Suppressor macrophage treated with lipopolysaccharide for 1 hour (primary cell): ENCODE measurements at places on chromosomes 3 and 15.

DNA sequence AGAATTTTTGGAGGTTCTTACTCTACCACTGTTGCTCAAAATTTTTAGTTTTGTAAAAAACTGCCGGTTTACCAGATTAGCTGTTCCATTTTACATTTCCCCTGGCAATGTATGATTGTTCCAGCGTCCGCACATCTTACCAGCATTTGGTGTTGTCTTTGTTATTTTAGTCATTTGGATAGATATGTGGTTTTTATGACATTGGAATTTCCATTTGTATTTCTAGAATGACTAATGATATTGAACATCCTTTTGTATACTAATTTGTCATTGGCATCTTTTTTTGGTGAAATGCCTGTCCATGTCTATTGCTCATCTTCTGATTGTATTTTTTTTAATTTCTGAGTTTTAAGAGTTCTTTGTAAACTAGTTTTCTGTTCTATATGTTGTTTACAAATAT, 28.5 kb downstream of the LRRC28 start:
- DNase-seq, result peak; percentile 34

DNA sequence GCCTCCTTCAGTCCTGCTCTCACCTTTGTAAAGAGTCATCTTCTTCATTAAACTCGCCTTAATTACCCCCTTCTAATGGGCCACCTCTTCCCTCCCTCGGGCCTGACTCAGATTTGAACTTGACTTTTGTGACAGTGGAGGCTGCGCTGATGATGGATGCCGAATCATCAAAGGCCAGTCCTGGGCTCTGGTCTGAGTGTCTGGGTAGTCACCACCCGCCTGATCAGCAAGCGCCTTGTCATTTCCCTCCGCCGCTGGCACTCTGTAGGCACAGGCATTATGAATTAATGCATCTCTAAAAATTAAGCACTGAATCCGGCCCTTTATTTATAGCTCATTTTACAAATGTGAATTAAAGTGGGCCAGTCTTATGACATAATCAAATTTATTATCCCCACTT, 116.7 kb upstream of the PROK2 start:
- peak; percentile 80 for DNase-seq

- DNase-seq, result peak; percentile 89
Observed at GRCh38 chr15:66698318-66698961, 3.6 kb upstream of the SMAD6 start.

DNA sequence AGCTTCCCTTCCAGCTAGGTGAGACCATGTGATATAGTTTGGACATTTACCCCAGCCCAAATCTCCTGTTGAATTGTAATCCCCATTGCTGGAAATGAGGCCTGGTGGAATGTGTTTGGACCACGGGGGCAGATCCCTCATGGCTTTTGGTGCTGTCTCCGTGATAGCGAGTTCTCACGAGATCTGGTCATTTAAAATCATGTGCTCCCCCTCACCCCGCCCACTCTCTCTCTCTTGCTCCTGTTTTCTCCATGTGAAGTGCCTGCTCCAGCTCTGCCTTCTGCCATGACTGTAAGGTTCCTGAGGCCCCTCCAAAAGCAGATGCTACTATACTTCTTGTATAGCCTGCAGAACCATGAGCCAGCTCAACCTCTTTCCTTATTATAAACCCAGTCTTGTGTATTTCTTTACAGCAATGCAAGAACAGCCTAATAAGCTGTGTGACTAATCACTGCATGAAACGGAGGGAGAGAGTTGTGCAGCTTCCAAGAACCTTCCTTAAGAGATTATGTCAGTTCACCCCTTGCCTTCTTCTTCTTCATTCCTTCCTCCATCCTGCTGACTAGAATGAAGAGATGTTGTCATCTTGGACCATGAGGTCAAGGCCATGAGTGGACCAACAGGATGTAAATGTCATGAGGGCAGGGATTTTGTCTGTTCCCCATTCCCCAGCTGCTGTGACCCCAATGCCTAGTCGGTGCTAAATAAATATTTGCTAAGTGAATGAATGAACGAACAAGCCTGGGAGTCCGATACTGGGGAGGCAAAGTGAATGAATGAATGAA, 91.0 kb downstream of the CPN2 start:
- DNase-seq, result peak; percentile 67

DNA sequence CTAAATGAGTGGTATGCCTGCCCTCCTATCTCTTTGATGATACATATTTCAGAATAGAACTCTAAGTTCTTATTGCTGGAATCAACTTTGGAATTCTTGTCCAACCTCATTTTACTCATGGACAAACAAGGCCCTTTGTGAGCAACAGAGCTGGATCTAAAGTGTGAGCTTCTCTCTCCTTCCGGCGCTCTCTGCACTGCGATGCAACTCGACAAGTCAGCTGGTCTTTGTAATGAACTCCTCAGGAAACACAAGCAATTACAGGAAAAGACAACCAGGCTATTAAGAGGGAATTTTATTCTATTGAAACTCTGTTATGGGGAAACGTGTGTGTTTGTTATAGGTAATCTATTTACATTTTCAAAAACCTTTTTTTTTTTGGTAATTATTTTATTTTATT, 20.3 kb upstream of the NRROS start:
- DNase-seq, result peak; percentile 78
